ENCODE measurements at places on chromosomes 11 and 22.

DNA sequence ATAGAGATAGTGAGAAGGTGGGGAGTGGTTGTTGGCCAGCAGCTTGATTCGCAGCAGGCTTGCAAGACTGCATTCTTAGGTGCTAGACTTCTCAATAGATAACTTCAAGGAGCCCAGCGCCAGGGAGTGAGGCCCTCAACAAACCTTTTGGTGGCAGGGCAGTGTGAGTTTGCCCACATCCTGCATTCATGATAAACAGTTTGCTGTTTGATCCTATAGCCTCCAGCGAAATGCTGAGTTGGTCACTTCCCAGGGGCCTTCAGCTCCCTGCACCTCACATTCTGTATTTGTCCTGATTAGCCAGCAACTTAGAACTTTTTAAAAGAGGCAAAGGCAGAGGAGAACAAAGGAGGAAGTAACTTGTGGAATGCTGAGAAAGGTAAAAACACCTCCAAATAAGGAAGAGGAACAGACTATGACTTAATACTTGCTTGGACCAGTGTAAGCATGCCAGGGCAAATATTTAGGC, 25.1 kb downstream of the OR10A6 start:
- no peaks in the 10 kb centered on the region for H3K36me3 ChIP-seq
- H3K4me3 ChIP-seq, result no peak overlapping the region
- H3K4me1 ChIP-seq, result no peaks in the 10 kb centered on the region
- DNase-seq, result no peak

- H3K36me3 ChIP-seq, result no peaks in the 10 kb centered on the region
- H3K27ac ChIP-seq, result no peak overlapping the region
- H3K27me3 ChIP-seq, result peaks cover 8% of the 10 kb centered on the region
Measured at GRCh38 chr11:57377107-57377506, 3.8 kb downstream of the PRG3 start.

GRCh38 chr22:31738566-31738965, 11.4 kb downstream of the PRR14L start:
- peaks cover 49% of the 10 kb centered on the region for H3K36me3 ChIP-seq
- no peaks in the 10 kb centered on the region for H3K27me3 ChIP-seq
- peak overlapping the region; percentile 3 for H3K27ac ChIP-seq
- H3K4me1 ChIP-seq, result peaks cover 38% of the 10 kb centered on the region
- no peak for DNase-seq
- no peak overlapping the region for H3K4me3 ChIP-seq

DNA sequence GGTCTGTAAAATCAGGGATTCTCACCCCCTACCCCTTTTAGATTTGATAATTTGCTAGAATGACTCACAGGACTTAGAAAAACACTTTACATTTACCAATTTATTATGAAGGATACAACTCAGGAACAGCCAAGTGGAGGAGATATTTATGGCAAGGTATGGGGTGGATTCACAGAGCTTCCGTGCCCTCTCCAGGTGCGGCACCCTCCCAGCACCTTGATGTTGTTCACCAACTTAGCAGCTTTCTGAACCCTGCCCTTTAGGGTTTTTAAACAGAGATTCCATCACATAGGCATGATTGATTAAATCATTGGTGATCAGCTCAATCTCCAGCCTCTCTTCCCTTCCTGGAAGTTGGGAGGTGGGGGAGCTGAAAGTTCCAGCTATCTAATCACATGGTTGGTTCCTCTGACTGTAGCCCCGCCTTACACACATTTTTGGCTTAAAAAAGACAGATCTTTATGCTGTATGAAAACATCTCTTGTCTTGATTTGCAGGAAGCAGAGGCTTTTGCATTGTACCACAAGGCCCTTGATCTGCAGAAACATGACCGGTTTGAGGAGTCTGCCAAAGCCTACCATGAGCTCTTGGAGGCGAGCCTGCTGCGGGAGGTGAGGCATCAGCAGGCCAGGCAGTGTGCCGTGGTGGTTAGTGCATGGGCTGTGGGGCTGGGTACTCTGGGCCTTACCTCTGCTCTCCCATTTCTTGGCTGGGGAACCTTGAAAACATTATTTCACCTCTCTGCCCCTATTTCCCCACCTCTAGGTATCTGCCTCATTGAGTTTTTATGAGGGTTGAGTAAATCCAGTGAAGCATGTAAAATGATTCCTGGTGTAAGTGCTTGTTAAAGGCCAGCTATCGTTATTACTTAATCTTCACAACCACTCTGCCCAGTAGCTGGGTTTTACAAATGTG, 27.0 kb downstream of the CABIN1 start:
- H3K27ac ChIP-seq, result no peak overlapping the region
- H3K36me3 ChIP-seq, result peaks cover 35% of the 10 kb centered on the region
- DNase-seq, result no peak
- no peaks in the 10 kb centered on the region for H3K4me1 ChIP-seq
- H3K4me3 ChIP-seq, result no peak overlapping the region

Measured in activated CD8-positive, alpha-beta memory T cell treated with anti-CD3 and anti-CD28 coated beads, Interleukin-2, amount 10 ng/mL, durations not matched to agents 7 days and 5 days (primary cell).